ENCODE measurements at places on chromosomes 12 and 14.

DNA sequence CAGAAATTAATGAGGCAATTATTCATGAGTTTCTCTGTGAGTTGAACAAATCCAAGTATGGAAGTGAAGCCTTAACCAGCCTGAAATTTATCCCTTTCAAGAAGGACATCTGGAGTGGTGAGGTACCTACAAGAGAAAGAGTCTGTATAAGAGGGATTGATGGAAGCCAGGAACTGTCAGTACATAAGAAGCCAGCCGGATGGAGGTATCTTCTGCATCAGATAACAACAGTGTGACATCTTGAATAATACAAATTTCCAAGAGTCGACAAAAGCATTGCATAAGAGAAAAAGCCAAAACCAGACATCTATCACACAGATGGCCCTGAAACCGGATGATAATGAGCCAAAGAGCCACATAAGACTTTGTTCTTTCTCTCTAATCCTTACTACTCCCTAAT lies 781.2 kb downstream of the FLRT2 start:
- no peak overlapping the region for H3K4me3 ChIP-seq
- H3K27ac ChIP-seq, result no peak overlapping the region
- no peaks in the 10 kb centered on the region for H3K4me1 ChIP-seq
- no peaks in the 10 kb centered on the region for H3K27me3 ChIP-seq
- DNase-seq, result no peak

GRCh38 chr12:61919686-61920085 lies 340.5 kb upstream of the USP15 start:
- H3K36me3 ChIP-seq, result no peaks in the 10 kb centered on the region
- H3K4me3 ChIP-seq, result no peak overlapping the region
- no peak overlapping the region for H3K27ac ChIP-seq
- no peaks in the 10 kb centered on the region for H3K27me3 ChIP-seq
- no peak for DNase-seq

DNA sequence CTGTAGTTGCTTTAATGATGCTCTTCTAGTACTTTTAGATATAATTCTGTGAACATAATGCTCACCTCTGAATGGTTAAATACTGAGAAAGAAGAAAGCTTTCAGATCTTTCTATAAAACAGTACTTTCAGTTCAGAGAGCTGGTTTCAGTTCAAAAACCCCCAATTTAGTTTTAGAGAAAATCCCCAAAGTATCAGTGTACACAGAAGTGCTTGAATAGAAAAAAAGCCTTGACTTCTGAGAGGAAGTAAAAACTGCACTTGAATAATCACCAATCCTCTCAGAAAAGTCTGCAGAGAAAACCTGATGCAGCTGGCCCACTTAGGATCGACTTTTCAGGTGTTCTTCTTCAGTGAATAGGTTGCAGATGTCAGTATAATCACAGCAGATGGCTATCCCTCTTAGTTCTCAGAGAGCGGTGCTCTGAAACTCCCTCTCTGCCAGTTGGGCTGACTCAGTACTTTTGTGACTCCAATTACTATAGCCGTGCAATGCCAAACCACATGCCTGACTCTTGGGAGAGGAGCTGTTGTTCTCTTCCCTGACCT lies 616.3 kb downstream of the LRFN5 start:
- peak overlapping the region; percentile 2 for H3K27ac ChIP-seq
- H3K4me3 ChIP-seq, result no peak overlapping the region
- H3K36me3 ChIP-seq, result no peaks in the 10 kb centered on the region
- peaks cover 3% of the 10 kb centered on the region for H3K4me1 ChIP-seq
- H3K27me3 ChIP-seq, result no peaks in the 10 kb centered on the region
- peak; percentile 7 for DNase-seq

- peaks cover 2% of the 10 kb centered on the region for H3K4me1 ChIP-seq
- no peak for DNase-seq
- H3K4me3 ChIP-seq, result no peak overlapping the region
- no peaks in the 10 kb centered on the region for H3K36me3 ChIP-seq
These were observed 57.0 kb upstream of the EGLN3 start for GRCh38 chr14:34007902-34008301.

DNA sequence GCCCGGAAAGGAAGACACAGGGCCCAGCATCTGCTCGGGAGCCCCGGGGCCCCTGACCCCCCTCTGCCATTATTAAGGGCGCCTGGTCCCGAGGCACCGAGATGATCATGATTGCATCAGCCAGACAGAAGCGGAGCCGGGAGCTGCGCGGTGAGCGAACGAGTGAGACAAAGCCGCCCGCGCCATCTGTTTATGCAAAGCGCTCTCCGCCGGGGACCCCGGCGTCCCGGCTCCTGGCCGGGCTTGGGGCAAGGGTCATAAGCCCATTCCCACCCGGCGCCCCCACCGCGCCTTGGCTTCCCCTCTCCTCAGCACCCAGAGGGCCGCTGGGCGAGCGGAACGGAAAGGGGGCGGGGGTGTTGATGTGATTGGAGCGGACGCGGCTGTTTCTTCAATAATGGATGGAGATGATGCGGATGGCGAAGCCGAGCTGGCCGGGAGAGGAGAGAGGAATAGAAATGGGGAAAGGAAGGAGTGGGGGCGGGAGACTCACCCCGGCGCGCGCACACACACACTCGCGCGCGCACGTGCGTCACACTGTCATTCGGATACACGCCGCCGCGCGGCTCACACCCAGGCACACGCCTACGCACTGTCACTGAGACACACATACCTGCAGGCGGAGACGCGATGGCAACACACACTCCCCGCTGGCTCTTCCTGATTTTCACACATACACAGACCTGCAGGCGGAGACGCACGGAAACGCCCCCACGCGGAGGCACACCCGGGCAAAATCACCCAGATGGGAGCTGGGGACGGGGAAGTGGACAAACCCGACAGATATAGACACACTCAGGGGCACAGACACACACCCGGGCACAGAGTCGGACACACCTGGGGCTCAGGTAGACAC lies 10.7 kb downstream of the STAC3 start:
- peaks cover 19% of the 10 kb centered on the region for H3K36me3 ChIP-seq
- H3K4me1 ChIP-seq, result peaks cover 61% of the 10 kb centered on the region
- H3K27me3 ChIP-seq, result peaks cover 62% of the 10 kb centered on the region
- peak overlapping the region; percentile 80 for H3K27ac ChIP-seq
- no peak for DNase-seq

GRCh38 chr12:129067491-129067890 lies 214.2 kb downstream of the GLT1D1 start:
- no peaks in the 10 kb centered on the region for H3K36me3 ChIP-seq
- peaks cover 12% of the 10 kb centered on the region for H3K27me3 ChIP-seq
- no peak overlapping the region for H3K4me3 ChIP-seq
- DNase-seq, result no peak
- no peaks in the 10 kb centered on the region for H3K4me1 ChIP-seq

DNA sequence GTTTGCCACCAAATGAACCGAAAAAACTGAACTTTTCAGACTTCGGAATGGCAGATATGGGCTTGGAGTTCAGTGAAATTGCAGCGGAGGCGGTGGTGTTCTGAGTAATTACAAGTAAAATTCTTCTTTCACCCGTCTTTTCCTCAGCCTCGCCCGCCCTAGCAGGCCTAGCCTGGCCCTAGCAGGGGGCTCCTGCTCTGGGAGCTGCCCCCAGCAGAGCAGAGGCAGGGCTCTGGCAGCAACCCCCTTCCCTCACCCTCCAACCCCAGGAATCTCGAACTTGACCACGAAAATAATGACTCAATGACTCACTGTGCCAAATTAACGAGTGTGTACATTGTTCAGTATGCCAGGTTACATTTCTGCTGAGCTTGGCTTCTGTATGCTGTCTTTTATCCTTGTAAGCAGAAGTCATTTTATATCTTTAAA lies 1.1 kb downstream of the PAPLN start:
- peak overlapping the region; percentile 77 for H3K4me3 ChIP-seq
- peaks cover 4% of the 10 kb centered on the region for H3K36me3 ChIP-seq
- peaks cover 72% of the 10 kb centered on the region for H3K27me3 ChIP-seq
- no peak for DNase-seq

DNA sequence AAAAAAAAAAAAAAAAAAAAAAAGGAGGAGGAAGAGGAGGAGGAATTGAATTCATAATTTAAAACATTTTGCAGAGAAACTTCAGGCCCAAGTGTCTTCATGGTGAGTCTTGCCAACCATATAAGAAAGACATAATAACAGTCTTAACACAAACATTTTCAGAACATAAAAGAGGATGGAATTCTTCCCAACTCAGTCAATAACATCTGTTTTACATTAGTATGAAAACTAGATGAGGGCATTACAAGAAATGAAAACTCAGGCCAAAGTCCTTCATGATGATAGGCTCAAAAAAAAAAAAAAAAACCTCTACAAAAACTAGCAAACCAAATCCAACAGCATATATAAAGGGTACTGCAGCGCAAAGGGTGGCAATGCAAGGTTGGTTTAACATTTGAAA lies 151.6 kb downstream of the FOXA1 start:
- H3K27ac ChIP-seq, result no peak overlapping the region
- H3K4me3 ChIP-seq, result no peak overlapping the region
- H3K27me3 ChIP-seq, result no peaks in the 10 kb centered on the region
- DNase-seq, result no peak
- H3K36me3 ChIP-seq, result no peaks in the 10 kb centered on the region

GRCh38 chr14:96783915-96784224 lies 13.3 kb upstream of the VRK1 start:
- no peak overlapping the region for H3K4me3 ChIP-seq
- H3K4me1 ChIP-seq, result no peaks in the 10 kb centered on the region
- H3K36me3 ChIP-seq, result no peaks in the 10 kb centered on the region
- H3K27me3 ChIP-seq, result peaks cover 29% of the 10 kb centered on the region
- no peak overlapping the region for H3K27ac ChIP-seq

- H3K4me3 ChIP-seq, result no peak overlapping the region
- H3K27me3 ChIP-seq, result peaks cover 70% of the 10 kb centered on the region
- DNase-seq, result no peak
- peaks cover 14% of the 10 kb centered on the region for H3K4me1 ChIP-seq
- H3K27ac ChIP-seq, result no peak overlapping the region
These were observed 14.5 kb downstream of the FOXG1 start for GRCh38 chr14:28780843-28781820.

GRCh38 chr12:5582018-5582417 lies 150.1 kb downstream of the NTF3 start:
- H3K4me1 ChIP-seq, result no peaks in the 10 kb centered on the region
- no peaks in the 10 kb centered on the region for H3K36me3 ChIP-seq
- H3K27ac ChIP-seq, result no peak overlapping the region
- no peak for DNase-seq

GRCh38 chr14:78673845-78674244 lies 503.7 kb downstream of the NRXN3 start:
- no peak overlapping the region for H3K27ac ChIP-seq
- no peaks in the 10 kb centered on the region for H3K36me3 ChIP-seq
- H3K27me3 ChIP-seq, result no peaks in the 10 kb centered on the region
- H3K4me1 ChIP-seq, result no peaks in the 10 kb centered on the region

- no peak overlapping the region for H3K4me3 ChIP-seq
- H3K4me1 ChIP-seq, result peaks cover 8% of the 10 kb centered on the region
- no peaks in the 10 kb centered on the region for H3K27me3 ChIP-seq
- DNase-seq, result no peak
These were observed 47.5 kb downstream of the PPFIBP1 start for GRCh38 chr12:27571463-27571862.

DNA sequence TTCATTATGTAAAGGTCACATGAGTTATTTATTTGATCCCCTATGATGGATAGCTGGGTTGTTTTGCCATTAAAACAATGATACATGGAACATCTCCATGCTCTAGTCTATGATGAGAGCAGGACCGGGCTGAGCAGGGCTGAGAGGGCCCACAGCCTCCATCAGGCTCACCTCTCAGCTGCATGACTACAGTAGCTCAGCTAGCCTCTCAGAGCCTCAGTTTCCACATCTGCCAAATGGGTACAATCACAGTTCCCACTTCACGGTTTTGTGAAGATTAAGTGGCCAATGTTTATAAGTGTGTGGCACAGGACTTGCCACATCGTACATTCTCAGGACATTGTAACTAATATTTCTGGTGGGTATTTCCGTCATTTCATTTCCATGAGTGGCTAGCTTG lies 19.9 kb upstream of the MYL2 start:
- no peak for DNase-seq
- H3K36me3 ChIP-seq, result no peaks in the 10 kb centered on the region
- H3K27ac ChIP-seq, result no peak overlapping the region

GRCh38 chr12:111135293-111135832 lies 215.0 kb upstream of the MYL2 start:
- H3K36me3 ChIP-seq, result no peaks in the 10 kb centered on the region
- no peak overlapping the region for H3K27ac ChIP-seq
- H3K4me1 ChIP-seq, result no peaks in the 10 kb centered on the region

GRCh38 chr14:58272588-58273372 lies 25.6 kb upstream of the ARID4A start:
- H3K27ac ChIP-seq, result no peak overlapping the region
- H3K27me3 ChIP-seq, result no peaks in the 10 kb centered on the region
- peaks cover 40% of the 10 kb centered on the region for H3K36me3 ChIP-seq
- DNase-seq, result no peak
- H3K4me1 ChIP-seq, result peaks cover 10% of the 10 kb centered on the region

DNA sequence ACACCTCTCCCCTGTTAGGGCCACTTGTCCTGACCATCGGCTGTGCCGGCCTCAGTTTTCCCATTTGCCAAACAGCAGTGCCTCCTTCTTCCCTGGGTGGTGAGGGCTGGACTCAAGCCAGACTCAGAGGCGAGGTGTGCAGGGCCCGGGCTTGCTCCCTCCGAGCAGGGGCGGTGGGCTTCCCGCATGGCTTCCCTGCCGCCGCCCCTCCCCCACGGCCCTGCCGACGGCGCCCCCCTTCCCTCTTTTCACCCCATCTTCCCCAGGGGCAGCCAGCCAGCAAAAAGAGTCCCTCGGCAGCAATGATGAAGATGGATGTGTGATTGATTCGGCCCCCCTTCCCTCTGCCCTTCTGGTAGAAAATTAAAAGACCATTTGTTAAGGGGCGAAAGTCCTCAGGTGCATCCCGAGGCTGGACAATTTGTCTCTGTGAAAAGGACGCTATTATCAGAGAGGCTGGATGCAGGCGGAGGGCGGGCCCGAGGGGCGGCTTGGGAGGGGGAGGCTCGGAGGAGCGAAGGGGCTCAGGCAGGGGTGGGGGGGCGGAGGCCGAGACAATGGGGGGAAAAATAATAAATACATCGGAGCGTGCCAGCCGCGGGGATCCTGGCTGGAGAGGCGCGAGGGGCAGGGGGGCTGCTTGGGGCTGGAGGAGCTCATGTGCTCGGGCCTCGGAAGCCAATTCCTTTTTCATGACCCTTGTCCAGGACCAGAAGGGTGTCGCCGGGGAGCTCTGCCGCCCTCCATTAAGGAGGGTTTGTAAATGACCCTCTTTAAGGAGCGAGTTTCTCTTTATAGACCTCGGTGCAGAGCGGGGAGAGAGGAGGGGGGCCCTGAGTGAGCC lies 48.0 kb upstream of the LHX5 start:
- no peak overlapping the region for H3K27ac ChIP-seq
- H3K4me3 ChIP-seq, result no peak overlapping the region
- H3K27me3 ChIP-seq, result peaks cover 88% of the 10 kb centered on the region
- H3K36me3 ChIP-seq, result no peaks in the 10 kb centered on the region
- no peak for DNase-seq
- peaks cover 11% of the 10 kb centered on the region for H3K4me1 ChIP-seq

DNA sequence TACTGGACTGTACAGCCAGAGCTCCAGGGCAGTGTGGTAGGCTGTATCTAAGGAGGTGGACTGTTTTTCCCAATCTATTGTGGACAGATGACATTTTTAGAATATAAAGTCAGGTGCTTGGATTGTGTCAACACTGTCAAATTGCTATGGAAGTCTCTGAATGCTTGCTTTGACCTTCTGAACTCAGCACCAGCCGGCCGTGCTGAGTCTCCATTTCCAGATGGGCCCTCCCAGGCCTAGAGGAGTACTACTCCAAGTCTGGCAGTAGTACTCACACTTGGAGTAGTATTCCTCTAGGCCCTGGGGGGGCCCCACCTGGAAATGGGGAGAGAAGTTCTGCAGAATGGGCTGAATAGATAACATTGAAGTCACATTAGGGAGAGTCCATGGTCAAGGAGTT lies 16.2 kb upstream of the KCNK13 start:
- no peaks in the 10 kb centered on the region for H3K4me1 ChIP-seq
- no peak overlapping the region for H3K27ac ChIP-seq
